ENCODE measurements at places on chromosomes 4 and X.

- DNase-seq = no peak
Observed at GRCh38 chr4:184722798-184723197, 11.1 kb downstream of the CENPU start.

DNA sequence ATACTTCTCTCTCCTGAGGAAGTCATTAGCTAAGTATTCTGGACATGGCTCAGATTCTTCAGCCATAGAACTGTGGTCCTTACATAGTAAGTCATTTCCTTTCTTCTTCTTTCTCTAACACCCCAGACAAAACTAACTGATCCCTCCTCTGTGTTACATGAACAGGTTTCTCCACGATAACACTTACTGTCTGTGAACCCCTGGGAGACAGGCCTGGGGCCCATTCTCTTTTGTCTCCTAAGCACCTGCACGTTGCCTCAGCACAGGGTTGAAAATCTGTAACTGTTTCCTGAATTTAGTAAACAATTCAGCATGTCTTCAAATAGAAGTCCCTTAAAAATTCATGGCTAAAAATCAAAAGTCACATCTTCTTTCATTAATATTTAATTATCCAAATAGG lies 24.7 kb downstream of the APBB2 start:
- no peak for DNase-seq

DNA sequence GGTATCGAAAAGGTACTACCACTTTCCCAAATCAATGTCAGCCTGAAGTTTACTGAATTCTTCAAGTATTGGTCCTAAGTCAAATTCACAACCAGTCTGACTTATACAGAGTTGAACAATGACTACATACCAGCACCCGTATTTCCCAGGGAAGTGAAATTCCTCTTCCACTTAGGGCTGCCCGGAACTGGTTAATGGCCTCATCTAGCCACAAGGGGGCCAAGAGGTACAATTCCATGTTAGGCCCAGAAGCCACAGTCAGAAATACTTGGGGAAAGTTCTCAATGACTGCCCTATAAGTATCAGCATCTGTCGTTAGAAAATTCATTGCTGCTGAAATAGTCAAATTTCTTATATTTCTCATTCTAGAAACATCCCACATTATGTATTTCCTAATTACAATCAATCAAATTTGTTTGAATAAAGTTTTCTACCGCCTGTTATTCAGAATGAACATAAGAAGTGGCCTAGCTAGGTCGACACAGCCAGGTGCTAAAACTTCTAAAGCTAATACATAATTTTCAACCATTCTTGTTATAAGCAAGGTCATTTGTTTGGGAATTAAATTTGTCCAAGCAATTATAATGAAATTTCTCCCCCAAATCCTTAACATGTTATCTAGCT lies 5.6 kb upstream of the PCDH7 start:
- no peak for DNase-seq

DNA sequence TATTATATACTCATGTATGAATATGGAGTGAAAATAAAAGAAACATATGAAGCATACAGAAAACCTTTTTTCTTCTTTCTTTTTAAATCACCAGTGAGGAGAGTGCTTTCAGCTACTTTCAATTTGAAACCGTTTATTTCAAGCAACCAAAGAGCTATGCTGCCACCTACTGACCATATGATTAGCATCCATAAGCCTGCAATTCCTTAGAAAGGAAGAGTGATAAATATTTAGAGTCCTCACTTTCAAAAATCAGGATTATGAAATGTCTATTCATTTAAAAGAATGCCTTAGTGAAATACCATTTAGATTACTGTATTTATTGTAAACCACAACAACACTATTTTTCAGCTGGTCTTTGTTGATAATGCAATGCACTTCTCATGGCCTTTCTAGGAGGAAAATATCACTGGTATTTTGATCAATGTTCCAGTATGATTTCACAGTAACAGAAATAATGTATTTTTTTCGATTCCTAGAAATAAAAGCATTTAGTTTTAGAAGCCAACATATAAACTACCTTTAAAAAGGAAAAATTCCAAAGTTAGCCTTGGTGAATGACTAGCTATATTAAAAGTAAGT lies 667.6 kb downstream of the PCDH18 start:
- DNase-seq = peak; percentile 19

- DNase-seq = no peak
Observed at GRCh38 chr4:8009097-8009496, 69.4 kb upstream of the AFAP1 start.

DNA sequence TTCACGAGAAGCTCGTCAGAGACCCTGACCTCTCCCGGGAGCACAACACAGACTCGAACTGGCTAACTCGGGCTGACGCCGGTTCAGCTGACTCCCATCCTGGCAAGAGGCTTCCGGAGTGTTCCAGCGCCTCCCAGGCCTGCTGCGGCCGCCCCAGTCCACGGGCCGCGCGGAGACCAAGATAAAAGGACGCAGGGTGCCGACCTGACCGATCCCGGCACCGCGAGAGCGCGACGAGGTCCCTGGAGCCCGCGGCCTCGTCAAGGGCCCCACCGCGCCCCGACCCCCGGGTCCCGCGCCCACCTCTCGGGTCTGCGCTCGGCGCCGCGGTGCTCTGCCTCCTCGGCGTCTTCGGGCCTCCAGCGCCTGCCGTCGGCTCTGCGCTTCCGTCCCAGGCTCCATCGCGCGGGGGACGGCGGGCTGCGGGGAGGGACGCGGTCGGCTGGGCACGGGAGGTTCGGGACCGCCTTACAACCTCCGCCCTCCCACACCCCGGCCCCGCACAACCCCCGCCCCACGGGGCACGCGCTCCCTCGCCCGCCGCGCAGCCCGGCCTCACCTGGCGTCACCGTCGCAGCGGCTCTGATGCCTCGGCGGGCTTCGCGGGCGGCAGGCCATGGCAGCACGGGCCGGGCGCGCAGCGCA lies 426 bp downstream of the SLBP start:
- DNase-seq = peak; percentile 58

GRCh38 chr4:124974152-124974551 lies 261.6 kb upstream of the ANKRD50 start:
- no peak for DNase-seq

DNA sequence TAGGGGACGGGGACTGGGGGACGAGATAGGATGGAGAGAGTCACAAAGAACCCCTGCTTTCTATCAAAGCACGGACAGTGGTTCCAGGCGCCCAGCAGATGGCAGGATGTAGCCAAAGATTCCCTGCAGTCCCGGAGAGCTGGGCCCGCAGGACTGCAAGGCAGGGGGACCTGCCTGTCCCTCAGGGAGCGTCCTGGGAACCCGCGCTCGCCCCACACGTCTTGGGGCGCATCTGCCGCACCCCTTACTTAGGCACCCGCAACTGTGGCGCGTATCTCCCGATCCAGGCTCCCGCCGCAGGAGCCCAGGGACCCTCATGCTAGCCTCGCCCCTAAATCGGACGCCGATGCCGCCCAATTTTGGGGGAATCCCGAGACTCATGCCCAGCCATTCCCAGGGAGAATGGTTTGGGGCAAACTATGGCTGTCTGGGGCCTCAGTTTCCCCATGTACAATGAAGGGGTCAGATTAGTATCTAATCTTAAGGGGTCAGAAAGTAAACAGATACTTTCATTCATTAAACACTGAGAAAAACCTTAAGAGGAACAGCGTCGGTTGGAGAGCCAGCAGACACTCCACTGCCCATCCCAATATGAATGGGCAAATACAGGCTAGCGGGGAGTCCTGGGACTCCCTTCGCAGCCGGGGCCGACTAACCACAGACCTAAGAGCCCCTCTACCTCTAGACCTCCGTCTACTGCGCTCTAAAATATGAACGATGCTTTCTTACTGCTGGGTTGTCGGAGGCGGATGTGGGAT lies 581 bp upstream of the STK32B start:
- peak; percentile 24 for DNase-seq

DNA sequence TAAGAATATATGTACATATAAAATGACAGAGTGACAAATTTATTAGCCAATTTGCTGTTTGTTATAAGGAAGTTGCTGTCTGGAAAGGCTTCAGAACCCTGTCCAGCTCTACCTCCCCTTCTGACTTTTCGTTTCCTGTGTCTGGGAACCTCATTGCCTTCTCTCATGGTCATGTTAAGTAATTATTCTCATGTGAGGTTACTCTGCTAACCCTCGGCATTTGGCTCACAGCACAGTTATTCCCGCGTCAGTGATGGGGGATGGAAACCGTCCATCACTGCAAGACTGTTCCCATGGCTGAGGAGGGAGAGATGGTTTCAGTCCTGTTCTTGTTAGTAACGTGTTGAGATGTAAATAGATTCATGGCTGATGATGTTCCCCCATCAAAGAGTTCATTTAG lies 11.9 kb downstream of the EDNRA start:
- no peak for DNase-seq

DNA sequence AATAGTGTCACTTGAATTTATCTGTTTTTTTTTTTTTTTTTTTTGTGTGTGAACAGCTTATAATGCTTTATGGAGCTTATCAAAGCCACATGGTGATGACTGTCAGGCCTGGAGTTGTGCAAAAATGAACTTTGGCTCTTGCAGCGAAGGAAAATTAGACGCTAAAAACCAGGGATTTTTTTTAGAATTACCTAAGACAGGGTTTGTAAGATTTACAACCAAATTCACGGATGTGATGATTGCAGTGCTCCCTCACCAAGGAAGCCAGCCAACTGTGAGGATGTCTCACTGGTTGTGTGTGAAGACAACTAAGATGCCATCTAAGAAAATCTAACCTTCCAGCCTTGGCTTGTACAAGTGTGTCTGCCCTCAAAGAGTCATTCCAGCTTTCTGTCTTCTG lies 127.1 kb upstream of the SLC4A4 start:
- DNase-seq = no peak
